Cerebellar nuclear complex (tissue), 1 donor: ENCODE measurements at places on chromosomes 2 and 18.

GRCh38 chr2:80002568-80003157 lies 301.9 kb downstream of the LRRTM1 start:
- no peak for DNase-seq

- DNase-seq = no peak
These were observed 141.5 kb downstream of the FBXO15 start for GRCh38 chr18:74006143-74006542.

- no peak for DNase-seq
These were observed 152.0 kb downstream of the CYRIA start for GRCh38 chr2:16513626-16514025.

GRCh38 chr2:86194751-86195054 lies 559 bp downstream of the IMMT start:
- no peak for DNase-seq

DNA sequence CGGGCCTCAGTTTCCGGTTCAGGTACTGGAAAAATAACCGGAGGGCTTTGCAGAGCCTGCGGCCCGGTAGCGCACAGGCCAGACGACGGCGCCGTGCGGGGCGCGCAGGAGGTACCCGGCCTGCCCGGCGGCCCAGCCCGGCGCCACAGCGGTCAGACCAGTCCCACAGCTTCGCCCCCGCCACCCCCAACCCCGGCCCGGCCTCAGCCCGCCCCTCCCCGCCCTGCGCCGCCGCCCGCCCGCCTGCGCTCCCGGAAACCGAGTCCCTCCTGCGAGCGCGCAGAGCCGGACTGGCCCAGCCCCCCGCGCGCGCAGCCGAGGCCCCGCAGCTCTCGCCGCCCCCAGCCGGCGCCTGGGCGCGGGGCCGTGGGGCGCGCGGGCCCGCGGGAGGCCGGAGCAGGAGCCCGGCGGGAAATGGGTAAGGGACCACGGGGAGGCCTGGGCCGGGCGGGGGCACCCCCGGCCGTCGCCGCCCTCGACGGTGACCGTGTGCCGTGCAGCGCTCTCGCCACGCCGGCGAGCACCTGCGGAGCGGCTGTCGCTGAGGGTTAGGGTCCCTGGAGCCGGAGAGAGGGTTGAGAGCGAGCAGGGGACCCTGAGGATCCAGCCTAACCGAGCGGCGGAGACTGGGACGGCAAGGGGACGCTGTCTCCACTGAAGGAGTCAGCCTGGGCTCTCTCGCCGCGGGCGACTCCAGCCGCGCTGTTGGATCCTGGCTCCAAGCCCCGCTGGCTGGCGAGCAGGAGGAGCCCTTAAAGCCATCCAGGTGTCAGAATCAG lies 16.5 kb upstream of the PSD4 start:
- no peak for DNase-seq

DNA sequence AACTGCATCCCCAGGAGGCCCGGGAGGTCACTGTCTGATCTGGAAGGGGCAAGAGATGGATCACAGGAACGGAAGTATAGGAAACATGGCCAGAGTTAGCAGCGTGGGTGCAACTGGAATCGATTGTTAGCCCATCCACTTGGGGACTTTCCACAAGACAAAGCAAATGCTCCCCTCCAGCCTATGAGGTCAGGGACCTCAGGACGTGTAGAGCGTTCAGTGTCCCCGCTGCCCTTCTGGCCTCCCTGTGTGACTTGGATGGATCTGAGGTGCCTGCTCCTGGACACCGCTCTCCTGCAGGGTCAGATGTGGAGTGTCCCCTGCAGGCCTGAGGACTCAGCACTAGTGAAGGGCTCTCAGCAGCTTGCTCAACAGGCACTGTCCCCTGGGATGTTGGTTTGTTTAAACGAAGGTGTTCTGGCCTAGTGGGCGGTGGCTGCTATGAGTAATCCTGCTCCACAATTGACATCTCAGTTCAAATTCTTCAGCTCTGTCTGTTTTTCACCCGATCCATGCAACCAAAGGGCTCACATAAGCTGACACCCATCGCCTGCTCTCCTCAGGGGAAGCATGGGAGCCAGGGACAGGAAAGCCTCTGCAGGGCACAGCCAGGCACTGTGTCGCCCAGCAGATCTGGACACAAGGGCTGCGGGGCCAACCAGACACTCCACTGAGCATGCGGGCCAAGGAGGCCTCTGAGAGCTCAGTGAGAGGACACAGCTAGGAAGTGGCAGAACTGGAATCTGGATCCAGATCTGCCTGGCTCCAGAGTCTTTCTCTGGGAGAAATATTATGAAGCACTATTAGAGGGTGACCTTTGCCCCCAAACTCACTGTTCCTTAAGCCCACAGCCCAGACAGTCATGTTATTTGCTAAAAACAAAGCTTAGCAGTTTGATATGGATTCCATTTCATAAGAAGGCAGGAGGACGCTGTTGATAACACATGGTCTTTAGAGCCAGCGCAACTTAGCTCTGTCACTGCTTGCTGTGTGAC lies 78.5 kb downstream of the RHOB start:
- DNase-seq = no peak

- DNase-seq = no peak
These were observed 41.0 kb downstream of the INPP5D start for GRCh38 chr2:233101141-233101540.

GRCh38 chr2:190657474-190658255 lies 8.8 kb downstream of the NAB1 start:
- DNase-seq = no peak
